ENCODE measurements at places on chromosomes 13 and 19. TPM values are rescaled to one million over a fixed set of nuclear protein-coding genes. Genes with fewer than 3 reads are reported as not detected.

FFAR2 gene
- not detected for total RNA-seq

ZNF229 gene
- total RNA-seq = 11.9 TPM

DNA sequence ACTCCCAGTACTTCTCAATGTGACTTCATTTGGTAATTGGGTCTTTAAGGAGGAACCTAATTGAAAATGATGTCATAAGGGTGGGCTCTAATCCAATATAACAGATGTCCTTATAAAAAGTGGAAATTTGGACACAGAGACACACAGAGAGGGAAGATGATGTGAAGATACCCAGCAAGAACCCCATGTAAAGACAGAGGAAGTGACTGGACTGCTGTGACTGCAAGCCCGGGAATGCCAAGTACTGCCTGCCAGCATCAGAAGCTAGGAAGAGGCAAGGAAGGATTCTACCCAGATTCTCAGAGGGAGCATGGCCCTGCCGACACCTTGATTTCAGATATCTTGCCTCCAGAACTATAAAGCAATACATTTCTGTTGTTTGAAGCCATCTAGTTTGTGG lies 239.3 kb downstream of the KCTD12 start:
- DNase-seq = no peak
- no peaks in the 10 kb centered on the region for H3K4me1 ChIP-seq
- H3K36me3 ChIP-seq = no peaks in the 10 kb centered on the region
- H3K4me3 ChIP-seq = no peak overlapping the region
- no peaks in the 10 kb centered on the region for H3K27me3 ChIP-seq
- no peak overlapping the region for H3K27ac ChIP-seq

GRCh38 chr13:23567906-23568460 lies 2.2 kb upstream of the TNFRSF19 start:
- H3K27ac ChIP-seq = no peak overlapping the region
- H3K27me3 ChIP-seq = peaks cover 16% of the 10 kb centered on the region
- H3K4me1 ChIP-seq = no peaks in the 10 kb centered on the region
- no peak overlapping the region for H3K4me3 ChIP-seq
- no peaks in the 10 kb centered on the region for H3K36me3 ChIP-seq
- no peak for DNase-seq

- H3K4me1 ChIP-seq = no peaks in the 10 kb centered on the region
- no peaks in the 10 kb centered on the region for H3K27me3 ChIP-seq
- H3K27ac ChIP-seq = no peak overlapping the region
- no peaks in the 10 kb centered on the region for H3K36me3 ChIP-seq
- DNase-seq = no peak
Observed at GRCh38 chr13:81442904-81443303, 1102.0 kb upstream of the SPRY2 start.

GRCh38 chr19:5302396-5302795 lies 38.2 kb downstream of the PTPRS start:
- no peak overlapping the region for H3K27ac ChIP-seq
- H3K27me3 ChIP-seq = no peaks in the 10 kb centered on the region
- H3K4me3 ChIP-seq = no peak overlapping the region

- H3K4me1 ChIP-seq = no peaks in the 10 kb centered on the region
- no peak overlapping the region for H3K4me3 ChIP-seq
- no peak overlapping the region for H3K27ac ChIP-seq
- H3K36me3 ChIP-seq = no peaks in the 10 kb centered on the region
- H3K27me3 ChIP-seq = no peaks in the 10 kb centered on the region
- DNase-seq = no peak
Observed at GRCh38 chr13:92074658-92075057, 676.2 kb downstream of the GPC5 start.

Data from Panc1 (cell line).